ENCODE measurements at places on chromosomes 2 and 18.

GRCh38 chr2:234863043-234863934 is 88.5 kb upstream of the SH3BP4 start:
- no peak for DNase-seq

- no peak for DNase-seq
Observed at GRCh38 chr2:224562831-224563230, 22.3 kb downstream of the CUL3 start.

GRCh38 chr2:217803653-217803960 is 199.2 kb downstream of the TNS1 start:
- no peak for DNase-seq

DNA sequence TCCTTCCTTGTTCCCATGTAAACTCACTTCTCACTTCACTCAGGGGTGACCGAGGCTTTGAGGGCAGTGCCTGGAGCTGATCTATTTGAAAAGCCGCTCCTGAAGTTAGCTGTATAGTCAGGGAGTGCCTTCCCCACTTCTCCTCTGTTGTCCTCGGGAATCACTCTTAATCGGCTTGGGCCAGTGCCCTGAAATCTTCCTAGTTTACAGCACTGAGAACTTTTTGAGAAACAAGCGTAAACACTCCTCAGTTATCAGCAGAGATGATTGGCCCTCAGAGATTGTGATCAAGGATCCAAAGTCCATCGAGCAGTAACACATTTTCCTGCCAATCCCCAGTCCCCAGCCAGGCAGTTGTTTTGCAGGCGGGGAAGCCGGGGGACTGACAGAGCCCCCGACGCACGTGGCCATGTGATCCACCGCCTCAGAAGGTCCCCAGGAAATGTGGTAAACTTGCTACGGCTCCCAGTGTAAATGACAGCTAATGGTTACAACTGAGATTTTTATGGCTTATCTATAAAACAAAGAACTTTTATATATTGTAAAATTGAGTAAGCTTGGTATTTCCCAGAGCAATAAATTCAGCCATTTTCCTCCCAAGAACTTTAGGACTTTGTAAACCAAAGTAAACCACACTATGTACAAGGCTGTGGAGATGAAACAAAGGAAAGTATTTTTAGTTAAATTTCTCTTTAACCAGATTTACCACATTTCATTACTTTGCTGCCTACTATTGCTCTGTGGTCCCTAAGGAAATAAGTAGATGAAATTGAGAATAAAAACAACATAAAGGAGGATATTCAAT is 53.5 kb downstream of the C18orf63 start:
- no peak for DNase-seq

DNA sequence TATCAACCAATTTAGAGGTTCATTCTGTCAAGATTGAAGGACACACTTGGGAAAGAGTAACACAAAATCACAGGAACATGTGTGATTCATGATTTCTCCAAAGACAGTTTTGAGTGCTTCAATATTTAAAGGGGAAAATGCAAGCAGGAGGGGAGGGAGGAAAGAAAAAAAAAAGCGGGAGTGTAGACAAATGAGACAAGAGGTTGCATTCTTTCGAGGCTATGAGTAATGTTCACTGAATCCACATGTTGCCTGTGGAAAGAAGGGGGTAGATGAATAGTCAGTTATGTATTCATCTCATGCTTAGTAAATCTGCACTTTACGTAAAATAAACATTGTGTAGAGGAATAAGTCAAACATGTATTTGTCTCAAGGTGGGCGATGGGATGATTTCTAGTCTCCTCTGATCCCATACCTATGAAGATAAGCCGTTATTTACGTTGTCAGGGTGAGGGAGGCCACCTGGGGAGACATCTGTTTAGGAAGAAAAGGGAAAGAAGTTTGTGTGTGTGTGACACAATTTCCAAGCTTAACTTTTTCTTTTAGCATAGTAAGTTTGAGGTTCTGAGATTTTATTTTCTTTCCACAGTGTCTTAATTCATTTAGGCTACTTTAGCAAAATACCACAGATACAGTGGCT is 211.0 kb upstream of the ZC3H15 start:
- DNase-seq = no peak

DNA sequence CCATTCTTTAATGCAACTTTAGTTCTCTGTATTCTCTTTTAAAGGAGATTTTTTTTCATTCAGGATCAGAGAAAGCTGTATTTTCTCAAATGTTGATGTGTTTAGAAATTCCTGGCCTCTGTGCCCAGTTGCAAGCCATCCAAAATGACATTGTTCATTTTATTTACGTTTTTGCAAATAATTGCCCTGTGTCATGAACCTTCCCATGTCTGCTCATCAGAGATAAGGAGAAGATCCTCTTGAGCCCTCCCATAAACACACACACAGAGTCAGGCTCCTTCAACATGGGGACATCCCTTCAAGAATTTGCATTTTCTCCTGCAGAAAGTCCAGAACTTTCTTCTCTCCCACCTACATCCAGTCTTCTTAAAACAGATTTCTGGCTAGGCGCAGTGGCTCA is 258.8 kb downstream of the GBX2 start:
- DNase-seq = no peak

- DNase-seq = no peak
Observed at GRCh38 chr2:133090358-133090757, 420.4 kb upstream of the LYPD1 start.

DNA sequence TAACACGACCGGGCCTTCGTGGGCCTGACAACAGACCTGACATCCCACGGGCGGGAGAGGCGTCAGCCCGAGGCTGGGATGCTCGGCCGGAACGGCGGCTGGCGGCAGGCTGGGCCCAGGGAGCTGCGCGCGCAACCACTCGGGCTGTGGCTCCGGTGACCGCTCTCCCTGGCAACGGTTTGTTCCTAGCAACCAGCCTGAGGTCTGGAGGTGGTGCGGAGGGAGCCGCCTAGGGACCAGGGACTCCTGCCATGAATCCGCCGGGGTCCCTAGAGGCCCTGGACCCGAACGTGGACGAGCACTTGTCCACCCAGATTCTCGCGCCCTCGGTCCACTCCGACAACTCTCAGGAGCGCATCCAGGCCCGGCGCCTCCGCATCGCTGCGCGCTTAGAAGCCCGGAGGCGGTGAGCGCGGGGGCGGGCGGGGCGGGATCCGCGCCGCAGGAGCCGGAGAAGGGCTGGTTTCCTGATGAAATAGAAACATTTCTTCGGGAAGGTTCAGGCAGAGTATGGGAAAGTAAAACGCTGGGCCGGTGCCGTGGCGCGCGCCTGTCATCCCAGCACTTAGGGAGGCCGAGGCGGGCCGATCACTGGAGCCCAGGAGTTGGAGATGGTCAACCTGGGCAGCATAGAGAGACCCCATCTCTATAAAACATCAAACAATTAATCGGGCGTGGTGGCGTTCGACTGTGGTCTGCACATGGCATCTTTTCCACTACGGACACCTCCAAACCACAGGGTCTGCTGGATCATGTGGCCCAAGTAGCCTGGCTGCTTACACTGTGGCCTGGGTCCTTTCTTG is at the start of gene DRC1:
Gene DRC1 (plus strand): TSS at position 182 of the 803 bp plus-strand sequence. CDS start 70 bp downstream, at position 252.
- DNase-seq = peak; percentile 55

DNA sequence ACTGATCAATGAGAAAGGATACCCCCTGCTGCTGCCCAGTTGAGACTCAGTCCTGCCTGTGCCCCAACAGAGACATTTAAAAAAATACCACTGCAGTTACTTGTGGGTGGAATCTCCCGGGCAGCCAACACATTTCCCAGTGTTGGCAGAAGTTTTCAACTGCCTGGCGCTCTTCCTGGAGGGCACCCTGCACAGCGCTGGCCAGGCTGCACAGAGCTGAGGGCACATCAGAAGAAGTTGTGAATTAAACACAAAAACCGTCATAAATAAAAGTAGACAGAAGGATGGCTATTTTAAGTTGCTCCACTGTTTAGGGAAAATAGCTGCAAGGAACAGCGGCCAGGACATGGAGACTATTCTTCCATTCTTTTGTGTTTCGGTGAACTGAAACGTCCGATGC is 110.2 kb upstream of the THOC1 start:
- DNase-seq = no peak

GRCh38 chr2:85888020-85888683 is 638 bp downstream of the ST3GAL5 start:
- DNase-seq = no peak

- no peak for DNase-seq
Observed at GRCh38 chr2:54685263-54685775, 38.1 kb upstream of the EML6 start.

- DNase-seq = no peak
Observed at GRCh38 chr2:59584958-59585357, 968.5 kb downstream of the BCL11A start.

GRCh38 chr2:26644188-26644835 is 3.1 kb upstream of the CIB4 start:
- no peak for DNase-seq

GRCh38 chr18:60147323-60147722 is 225.3 kb downstream of the MC4R start:
- no peak for DNase-seq

GRCh38 chr2:221570321-221570935 is 1.7 kb downstream of the EPHA4 start:
- DNase-seq = no peak

DNA sequence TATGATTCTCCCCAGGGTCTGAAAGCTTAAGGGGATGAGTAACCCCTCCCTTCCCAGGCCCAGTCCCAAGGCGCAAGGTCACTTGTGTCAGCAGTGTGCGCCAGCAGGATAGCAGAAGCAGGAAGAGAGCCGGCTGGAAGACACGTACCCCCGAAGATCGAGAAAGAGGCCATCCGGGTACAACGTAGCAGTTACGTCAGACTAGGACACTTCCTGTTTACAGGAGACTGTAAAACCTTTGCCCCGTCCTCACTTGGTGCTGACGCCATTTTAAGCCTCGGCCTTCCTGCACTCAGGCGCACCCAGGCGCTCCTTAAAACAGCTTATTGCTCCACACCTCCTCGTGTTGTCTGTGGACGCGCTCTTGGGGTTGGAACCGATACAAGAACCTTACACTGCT is 6.5 kb downstream of the CRYGB start:
- no peak for DNase-seq

- peak; percentile 44 for DNase-seq
Observed at GRCh38 chr18:2570772-2571199, 519 bp downstream of the METTL4 start.

DNA sequence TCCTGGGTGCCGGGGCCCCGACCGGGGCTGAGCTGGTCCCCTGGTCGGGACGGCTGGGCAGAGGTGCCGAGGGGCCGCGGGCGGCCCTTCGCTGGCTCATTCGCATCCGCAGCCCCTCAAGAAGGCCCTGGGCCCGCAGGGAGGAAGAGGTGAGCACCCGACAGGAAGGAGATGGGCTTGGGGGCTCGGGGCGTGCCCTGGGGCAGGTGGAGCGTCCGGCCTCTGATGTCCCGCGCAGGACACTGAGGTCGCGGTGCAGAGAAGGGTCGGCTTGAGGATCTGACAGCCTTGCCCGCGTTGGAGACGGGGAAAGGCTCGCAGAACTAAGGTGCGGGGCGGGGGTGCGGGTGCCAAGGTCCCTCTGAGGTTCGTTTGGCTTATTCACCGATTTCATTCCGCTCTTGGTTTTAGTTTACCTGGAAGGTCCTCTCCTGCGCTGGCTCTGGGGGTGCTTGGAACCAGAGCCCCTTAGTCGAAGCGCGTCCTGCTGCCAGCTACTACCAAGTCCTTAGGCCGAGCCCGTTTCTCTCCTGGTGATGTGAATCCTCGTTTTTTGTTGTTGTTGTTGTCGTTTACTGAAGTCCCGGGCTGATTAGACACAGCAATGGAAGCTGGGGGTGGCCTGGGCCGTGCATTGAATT is 18.9 kb upstream of the CD8A start:
- no peak for DNase-seq

GRCh38 chr2:13508671-13509070 is 791.9 kb downstream of the TRIB2 start:
- DNase-seq = no peak

DNA sequence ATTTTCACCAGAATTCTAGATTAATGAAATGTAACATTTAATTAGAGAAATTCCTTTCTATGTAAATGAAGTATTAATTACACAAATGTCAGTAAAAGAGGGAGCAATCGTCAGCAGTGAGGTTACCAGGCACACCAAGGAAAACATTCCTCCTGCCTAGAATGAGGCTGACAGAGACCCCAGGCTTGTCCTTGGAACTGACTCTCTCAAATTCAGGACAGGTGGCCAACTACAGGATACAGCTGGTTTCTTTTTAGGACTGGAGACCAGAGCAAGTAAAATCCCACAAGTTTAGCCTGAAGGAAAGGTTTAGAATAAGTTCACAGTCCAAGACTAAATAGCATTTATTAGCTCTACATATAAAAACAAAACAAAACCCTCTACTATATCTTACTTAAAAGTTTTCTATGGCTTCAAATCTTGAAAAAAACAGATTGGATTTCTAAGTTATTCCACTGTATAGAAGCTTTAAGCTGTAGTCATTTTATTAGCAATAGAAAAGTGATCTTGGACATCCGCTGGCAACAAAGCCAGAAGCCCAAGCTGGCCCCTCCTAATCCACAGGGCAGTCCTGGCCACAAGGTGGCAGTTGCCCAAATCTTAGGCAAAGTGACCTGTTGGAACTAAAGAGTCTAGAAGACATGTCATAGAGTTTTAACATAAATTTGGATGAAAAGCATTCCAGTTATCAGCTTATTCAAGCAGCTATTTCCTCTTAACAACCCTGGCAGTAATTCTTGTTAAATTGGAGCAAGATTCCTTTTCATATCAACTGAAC is 81.0 kb downstream of the SP3 start:
- DNase-seq = peak; percentile 30

DNA sequence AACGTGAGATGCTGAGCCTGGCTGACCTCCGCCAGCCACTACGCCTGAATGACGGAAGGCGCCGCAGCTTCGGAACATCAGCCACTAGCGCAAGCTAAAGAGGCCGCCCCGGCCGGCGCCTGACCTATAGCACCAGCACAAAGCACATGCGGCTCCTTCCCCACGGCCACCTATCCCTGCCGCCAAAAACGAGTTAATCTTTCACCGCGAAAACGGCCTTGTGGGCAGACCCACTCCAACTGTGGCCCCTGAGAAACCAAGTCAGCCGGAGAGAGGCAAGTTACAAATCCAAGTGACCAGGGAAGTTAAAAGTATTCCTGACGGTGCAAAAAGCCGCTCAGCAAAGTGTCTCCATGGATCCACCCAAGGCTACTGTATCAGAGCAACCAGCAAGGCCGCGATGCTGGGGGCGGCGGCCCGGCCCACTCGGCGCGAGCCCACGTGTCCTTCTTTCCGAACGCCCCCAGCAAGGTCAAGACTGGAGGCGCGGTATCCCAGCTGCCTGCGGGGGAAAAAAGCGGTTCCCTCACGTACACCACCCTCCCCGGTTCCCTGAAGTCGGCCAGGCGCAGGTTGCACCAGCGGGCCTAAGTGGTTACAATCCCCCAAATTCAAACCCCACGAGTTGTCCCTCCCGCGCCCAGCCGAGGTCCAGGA is 575 bp downstream of the HSPD1 start:
- DNase-seq = peak; percentile 51

GRCh38 chr2:6927186-6927585 is 10.0 kb downstream of the RNF144A start:
- no peak for DNase-seq

DNA sequence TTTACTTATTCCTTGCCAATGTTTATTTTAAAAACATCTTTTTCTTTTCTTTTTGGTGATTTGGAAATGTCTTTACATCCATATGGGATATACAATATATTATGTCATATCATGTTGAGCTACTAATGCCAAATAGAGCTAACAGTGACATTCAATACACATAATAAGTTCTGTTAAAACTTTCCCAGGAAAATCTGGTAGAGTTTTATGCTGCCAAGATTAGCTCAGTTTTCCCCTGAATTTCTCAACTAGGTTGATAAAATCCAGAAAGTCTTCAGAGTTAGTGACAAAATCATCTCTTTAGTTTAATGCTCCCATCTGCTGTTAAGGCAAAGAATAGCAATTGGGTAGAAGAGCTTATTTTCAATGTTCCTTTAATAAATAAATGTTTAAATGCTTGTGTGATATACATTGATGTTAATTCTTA is 9.9 kb downstream of the COL3A1 start:
- DNase-seq = no peak
